ENCODE measurements at places on chromosomes 13 and 19. TPM values are rescaled to one million over a fixed set of nuclear protein-coding genes. Genes with fewer than 3 reads are reported as not detected.

GRCh38 chr13:41122838-41123237 lies 9.8 kb downstream of the KBTBD6 start:
- no peak for DNase-seq

- DNase-seq, result no peak
Observed at GRCh38 chr19:31066385-31066784, 282.9 kb downstream of the TSHZ3 start.

DNA sequence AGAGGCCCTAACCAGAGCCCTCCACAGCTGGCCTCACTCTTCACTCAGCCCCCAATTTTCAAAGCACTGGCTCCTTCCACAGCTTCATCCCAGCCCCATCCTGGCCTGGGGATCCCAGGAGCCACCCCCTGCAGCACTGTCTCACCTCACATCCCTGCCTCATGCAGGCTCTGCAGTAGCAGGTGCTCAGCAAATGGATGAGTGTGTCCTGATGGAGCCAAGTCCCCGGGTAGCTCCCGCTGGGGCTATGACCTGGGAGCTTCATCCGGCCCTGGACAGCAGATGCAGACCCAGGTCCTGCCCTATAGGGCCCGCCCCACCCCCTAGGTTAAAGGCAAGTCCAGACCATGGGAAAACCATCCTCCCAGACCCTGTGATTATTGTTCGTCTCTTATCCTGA lies 143.2 kb upstream of the ZNF507 start:
- DNase-seq, result no peak

DNA sequence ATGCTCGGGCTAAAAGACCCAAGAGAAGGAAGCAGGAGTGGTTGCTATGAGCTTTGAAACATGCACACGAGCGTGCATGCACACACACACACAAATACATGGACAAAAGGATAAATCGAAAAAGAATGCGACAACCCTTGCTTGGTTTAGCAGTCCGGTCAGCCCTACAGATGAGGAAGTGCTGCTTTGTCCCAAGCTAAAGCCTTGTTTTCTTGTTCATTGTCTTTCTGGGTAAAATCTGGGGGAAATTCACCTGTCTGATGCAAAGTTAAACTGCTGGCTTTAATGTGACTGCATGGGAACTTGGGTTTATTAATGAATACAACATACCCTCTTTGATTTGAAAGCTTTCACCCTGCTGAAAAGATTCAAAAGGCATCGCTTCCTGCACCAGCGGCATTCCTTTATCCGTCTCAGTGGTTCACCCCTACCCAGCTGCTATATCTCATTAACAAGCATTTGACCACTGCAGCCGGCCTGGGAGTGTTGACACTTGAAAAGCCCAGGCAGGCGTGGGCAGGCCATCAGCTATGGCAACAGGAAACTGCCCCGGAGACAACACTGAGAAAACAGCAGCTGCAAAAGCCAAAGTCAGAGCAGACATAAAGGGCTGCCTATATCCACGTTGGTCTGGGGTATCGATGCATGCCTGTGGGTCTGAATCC lies 301.7 kb downstream of the NDFIP2 start:
- DNase-seq, result peak; percentile 42

GRCh38 chr19:40264314-40265054 lies 20.7 kb downstream of the AKT2 start:
- DNase-seq, result no peak

DNA sequence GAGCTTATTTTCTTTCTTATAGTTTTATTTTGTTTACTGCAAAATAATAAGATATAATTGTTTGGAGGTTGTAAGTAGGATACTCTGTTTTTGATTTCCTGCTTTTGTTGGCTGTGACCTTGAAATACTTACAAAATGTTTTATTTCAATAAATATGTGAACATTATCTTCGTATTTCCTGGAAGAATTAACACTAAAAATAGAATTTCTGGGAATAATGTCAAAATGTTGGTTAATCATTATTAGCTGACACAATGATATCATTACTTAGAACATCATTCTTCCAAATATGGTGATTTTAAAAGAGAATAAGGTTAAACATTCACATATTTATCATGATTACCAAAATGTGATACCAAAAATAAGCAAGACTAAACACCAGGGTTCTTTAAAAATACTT lies 1148.6 kb upstream of the PRR20A start:
- DNase-seq, result no peak

DNA sequence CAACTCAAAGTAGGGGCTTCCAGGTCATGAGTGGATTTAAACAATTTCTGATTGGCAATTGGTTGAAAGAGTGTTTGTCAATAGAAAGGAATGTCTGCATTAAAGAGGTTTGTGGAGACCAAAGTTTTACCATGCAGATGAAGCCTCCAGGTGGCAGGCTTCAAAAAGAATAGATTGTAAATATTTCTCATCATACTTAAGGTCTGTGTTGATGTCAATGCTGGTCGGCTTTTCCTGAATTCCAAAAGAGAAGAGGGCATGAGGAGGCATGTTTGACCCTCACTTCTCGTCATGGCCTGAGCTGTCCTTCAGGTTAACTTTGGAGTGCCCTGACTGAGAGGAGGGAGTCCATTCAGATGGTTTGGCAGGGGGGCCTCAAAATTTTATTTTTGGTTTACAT lies 125.4 kb upstream of the RFC3 start:
- DNase-seq, result no peak

ZNF556 gene
- not detected for total RNA-seq

NOVA2 gene
- total RNA-seq, result 0.53 TPM

GPC6 gene
- total RNA-seq, result 50.3 TPM

- no peak for DNase-seq
Observed at GRCh38 chr19:15114153-15114540, 6.9 kb downstream of the SYDE1 start.

IGLON5 gene
- 44.8 TPM for total RNA-seq

GRCh38 chr13:46165485-46166223 lies 16.3 kb downstream of the LCP1 start:
- no peak for DNase-seq

GRCh38 chr19:13691569-13692435 lies 72.5 kb upstream of the MRI1 start:
- no peak for DNase-seq

DNA sequence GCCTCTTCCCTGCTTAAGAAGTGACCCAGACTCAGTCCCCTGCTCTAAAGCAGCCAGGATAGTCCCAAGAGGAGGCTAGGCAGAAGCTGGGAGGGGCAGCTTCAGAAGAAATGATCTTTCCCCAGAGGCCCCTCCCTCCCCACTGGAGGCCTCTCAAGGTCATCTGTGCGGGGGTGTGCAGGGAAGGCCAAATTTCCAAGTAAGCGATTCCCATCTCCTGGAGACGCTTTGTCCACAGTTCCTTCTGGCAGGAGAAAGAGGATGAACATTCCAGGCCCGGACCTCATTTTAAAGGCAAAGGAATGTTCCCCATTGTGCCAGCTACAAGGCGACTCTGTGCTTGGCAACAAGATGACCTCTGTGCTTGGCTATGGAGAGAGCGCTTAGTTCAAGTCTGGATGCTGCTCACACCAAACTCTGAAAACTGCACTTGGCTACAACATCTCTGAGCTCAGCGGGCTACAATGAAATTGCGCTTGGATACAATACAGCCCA lies 23.5 kb downstream of the COL5A3 start:
- DNase-seq, result no peak

DNA sequence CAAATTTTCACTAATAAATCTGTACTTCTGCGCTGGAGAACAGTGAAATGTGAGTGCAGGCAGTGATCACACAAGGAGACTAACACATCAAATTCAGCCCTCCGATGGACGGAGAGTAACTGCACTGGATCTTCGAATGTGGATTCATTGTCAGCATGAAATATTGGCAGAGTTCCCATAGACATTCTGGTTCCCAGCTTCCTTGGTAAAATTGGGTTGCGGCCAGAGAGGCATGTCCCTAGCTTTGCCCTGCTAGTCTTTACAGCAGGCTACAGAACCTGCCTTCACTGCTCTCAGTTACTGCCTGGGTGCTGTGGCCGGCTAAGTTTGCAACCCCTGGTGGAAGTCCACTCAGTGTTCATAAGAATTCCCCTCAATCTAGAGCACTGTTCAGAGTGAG lies 32.3 kb upstream of the UQCRFS1 start:
- DNase-seq, result no peak

DNA sequence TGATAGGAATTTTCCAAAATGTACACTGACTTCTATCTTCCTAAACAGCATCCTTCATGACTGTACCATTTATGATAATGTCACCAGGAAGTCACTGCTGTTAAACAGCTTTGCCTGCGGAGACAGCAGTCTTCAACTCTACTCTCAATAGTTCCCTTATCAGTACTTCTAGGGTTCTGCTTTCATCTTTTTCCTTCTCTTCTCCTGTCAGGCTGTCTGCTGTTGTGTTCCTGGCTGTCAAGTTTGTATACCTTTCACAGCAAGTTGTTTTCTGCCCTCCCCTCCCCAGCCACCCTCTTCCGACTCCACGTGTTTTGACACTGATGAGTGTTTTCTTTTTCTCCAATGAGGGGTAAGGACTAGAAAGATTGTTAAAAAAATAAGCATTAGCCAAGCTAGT lies 2.2 kb downstream of the UPF3A start:
- DNase-seq, result no peak

- no peak for DNase-seq
Observed at GRCh38 chr13:104071806-104072205, 1005.6 kb upstream of the SLC10A2 start.

DNA sequence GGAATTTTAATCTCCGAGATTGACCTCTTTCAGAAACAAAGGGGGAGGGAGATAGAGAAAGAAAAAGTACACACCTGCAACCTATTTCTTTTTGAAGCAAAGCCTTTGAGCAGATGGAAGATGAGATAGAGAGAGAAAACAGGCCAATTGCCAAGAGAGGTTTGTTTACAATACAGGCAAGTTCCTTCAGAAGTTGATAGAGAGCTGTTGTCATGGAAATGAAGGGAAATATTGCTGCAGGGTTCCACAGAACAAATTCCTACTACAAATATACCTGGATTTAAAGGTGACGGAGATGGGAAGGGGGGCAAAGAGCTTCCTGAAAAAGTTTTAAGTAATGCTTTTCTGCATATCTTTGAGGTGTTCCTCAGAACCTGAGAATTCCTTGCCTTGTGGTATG lies 388.4 kb downstream of the NDFIP2 start:
- no peak for DNase-seq

KCTD15 gene
- 61.3 TPM for total RNA-seq

VMAC gene
- 13.9 TPM for total RNA-seq

DNA sequence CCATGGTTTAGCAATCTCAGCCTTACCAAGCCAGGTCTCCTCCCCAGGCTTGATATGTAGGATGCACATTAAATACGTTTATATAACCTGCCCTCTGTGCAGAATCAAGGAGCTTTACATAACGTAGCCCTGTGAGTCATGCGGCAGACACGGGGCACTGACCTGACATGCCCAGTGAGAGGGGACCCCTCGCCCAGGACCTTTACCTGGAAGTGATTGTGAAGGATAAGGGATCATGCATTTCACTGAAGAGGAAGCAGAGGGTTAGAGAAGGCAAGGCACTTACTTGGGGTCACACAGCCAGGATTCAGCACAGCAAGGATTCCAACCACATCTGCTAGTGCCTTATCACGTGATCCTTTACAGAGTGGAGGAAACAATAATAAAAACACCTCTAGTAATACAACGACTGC lies 18.9 kb upstream of the FOSB start:
- DNase-seq, result no peak

CCL25 gene
- total RNA-seq, result not detected

DNA sequence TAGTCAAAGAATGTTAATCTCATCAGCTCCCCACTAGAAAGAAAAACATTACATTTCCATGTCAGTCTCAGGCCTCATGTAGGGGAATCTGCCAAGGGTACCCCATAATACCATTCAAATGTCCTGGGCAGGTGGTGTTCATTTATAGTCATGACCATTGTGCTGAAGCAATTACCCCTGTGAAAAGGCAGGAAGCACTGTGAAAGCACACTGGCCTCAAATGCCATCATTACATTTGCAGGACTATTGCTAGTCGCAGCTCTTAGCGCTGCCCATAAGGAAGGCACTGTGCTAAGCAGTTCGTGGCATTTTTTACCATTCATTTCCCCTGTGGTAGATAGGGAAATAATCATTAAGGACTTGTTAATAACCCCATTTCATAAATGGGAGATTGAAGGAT lies 109.0 kb downstream of the LHFPL6 start:
- no peak for DNase-seq

- DNase-seq, result no peak
Observed at GRCh38 chr13:76638181-76638580, 248.0 kb downstream of the KCTD12 start.

JAK3 gene
- total RNA-seq, result 0.74 TPM

GRCh38 chr19:15072930-15073647 lies 8.9 kb upstream of the OR1I1 start:
- no peak for DNase-seq

GRCh38 chr13:24341439-24341838 lies 32.1 kb downstream of the C1QTNF9 start:
- DNase-seq, result no peak

DNA sequence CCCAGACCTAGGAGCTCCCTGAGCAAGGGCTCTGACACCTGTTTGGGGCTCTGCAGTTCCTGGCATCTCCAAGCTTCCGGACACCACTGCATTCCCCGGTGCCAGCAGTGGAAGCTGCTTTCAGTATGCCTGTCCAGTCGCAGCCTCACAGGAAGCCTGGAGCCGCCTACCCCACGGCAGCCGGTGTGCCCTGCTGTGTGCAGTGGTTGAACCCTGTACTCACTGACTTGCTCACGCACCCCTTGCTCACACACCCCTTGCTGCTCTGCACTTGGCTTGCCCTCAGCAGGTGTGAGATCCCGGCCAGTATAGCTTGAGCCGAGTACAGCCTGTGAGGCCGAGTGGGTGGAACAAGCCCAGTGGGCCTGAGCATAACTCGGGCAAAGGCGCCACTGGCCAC lies 70.3 kb downstream of the PIBF1 start:
- DNase-seq, result no peak

GRCh38 chr19:49065905-49066512 lies 1.4 kb upstream of the NTF4 start:
- no peak for DNase-seq
